Right ventricle myocardium superior (tissue), 1 donor: ENCODE measurements at places on chromosomes 12 and 14. TPM values are rescaled to one million over a fixed set of nuclear protein-coding genes. Genes with fewer than 3 reads are reported as not detected.

DNA sequence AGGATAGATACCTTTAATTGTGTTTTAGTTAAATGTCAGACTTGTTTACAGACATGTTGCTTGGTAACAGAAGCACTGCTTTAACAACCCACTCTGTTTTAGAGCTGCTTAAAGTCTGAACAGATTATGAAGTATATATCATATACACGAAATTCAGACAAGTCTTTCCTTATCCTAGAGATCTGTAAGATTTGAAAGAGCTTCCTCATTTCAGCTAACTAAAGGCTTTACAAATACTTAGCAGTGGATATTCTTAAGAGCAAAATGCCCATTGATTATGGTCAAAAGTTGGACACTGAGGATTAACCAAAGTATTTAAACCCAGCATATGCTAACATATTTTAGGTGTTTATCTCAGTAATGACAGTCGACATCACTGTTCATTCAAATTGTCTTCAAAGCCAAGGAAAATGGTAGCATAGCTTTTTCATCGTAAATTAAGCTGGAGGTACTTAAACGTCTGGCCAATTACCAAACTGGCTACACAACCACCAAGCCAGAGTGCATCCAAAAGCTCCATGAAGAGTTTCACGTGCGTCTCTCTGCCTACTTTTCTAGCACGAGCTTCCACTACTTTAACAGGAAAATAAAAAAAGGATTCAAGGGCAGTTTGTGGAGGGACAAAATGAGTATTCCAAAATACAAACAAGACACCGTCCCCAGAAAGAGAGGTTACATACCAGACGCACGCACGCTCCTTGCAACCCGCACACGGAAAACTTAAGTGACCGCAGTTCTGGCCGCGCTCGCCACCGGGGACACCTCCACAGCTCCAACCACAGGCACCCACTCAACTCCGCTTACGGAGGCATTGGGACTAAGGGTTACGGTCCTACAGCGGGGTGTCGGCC lies 565 bp downstream of the CEP83 start:
- no peak for DNase-seq

OR4E2 gene
- total RNA-seq: not detected

- DNase-seq: no peak
Observed at GRCh38 chr14:91893669-91894068, 26.3 kb upstream of the TC2N start.

LALBA gene
- total RNA-seq: not detected

C14orf132 gene
- total RNA-seq: 2.4 TPM

GRCh38 chr14:36238666-36239363 lies 62.3 kb upstream of the PTCSC3 start:
- DNase-seq: no peak

DNA sequence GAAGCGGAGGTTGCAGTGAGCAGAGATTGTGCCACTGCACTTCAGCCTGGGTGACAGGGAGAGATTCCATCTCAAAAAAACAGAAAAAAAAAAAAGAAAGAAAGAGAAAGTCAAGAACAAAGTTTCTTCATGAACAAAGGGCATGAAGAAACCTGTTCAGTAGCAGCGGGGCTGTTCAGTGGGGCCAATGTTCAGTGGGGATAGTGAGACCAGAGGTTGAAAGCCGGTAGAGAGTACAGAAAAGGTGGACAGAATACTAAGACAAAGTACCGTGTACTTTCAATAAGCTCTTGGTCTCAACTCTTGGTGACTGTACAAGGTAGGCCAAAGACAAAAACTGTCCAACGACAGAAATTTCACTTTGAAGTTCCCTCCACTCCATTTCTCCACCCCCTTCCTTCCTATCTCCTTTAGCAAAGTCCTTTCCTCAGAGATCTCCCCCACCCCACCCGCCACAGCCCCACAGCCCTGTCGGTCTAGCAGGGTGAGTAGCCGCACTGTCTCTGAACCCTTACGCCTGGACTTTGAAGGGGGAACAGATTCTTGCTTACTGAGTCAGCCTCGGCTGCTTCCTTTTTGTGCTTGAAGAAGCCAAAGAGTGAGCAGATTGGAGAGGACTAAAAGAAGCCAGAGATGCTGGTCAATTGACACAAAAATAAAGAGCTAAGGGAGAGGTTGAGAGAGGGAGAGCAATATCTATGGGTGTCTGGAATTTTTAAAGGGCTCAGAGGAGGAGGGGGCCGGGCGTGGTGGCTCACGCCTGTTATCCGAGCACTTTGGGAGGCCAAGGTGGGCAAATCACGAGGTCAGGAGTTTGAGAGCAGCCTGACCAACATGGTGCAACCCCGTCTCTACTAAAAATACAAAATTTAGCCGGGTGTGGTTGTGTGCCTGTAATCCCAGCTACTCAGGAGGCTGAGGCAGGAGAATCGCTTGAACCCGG lies 44.2 kb upstream of the FOS start:
- peak; percentile 65 for DNase-seq

DNA sequence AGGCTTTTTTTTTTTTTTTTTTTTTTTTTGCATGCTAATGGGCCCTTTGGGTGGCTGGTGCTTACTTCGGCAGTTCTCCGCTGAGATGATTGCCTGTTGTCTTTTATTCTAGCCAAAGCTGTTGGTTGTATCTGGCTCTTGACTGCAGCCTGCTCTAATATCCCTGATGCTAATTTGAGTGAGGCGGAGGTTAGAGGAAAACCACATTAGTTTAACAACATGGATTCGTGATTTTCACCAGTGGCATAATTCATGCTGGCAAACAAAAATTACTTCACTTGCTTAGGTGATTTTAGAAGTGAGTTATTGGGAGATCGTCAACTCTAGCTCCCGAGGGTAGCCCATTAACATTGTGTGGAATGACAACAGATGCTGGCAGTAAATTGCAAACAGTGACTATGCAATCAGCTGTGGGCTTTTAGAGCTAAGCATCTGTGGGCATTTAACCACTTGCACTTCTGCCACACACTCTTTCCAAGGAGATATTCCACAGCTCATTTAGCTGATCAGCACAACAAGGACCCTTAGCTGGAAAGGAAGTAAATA lies 97.6 kb upstream of the ZDHHC17 start:
- DNase-seq: no peak

UBE2N gene
- total RNA-seq: 77.3 TPM

GRCh38 chr12:122422730-122423257 lies 325 bp upstream of the CLIP1 start:
- DNase-seq: no peak

- no peak for DNase-seq
Observed at GRCh38 chr14:88823968-88824313, 510 bp upstream of the TTC8 start.

LRRC23 gene
- total RNA-seq: 8.2 TPM

DNA sequence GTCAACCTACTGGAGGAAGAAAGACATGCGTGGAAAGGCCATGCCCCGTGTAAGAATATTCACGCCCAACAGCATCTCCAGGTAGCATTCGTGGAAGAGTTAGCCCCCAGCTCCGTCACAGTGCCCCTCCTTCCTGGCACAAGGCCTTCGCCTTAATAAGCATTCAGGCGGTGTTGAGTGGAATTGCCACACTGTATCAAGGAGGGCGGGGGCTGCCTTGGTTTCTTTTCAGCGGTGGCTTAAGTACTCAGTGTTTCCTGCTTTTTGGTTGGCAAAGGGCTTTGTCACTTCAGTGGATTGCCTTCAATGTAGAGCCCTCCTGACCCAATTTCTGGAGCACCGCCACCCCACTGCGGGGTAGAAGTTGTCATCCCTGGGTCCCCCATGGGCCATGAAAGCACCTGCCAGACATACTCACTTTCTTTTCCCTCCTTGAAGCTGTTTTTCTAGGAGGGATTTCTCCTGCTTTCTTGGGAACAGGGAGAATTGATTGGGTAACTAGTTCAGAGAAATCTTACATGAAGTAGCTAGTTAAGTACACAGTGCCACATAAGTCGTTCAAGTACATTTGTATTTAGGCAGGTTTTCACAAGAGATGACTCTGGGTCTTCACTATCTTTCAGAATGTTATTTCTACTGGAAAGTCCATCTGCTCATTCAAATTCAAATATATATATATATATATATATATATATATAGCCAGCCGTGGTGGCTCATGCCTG lies 65.5 kb upstream of the STON2 start:
- DNase-seq: no peak

DNA sequence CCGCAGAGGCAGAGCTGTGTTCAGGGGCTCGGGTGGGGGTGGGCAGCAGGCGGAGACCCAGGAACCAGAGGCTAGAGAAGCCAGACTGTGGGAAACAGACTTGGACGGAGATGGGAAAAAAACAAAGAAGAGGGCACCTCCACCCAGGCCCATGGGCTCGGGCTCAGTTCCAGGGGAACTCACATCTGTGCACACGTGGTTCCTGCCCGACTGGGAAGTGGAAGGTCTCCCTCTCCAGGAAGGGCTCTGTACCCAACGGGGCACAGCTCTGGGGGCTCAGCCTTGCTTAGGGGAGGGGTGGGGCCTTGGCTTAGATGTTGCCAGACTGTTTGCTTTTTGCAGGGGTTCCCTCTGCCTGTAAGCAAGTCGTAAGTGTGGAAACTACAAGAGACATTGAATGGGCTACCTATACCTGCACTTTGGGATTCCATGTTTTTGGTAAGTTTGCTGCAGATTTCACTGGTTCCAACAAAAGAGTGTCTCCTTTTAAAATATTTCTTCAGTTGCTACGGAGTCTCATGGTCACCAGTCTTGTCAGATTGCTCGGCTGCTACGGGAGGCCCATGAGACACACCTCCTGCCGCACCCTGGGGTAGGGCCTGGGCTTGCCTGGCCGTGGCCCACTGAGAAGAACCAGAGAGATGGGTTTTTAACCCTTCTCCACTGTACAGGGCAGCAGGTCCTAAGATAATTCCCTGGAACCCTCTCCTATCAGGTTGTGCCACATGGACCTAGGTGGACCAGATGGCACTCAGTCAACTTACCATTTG lies 127.6 kb upstream of the EVL start:
- DNase-seq: no peak

GRCh38 chr12:81863406-81863805 lies 104.3 kb upstream of the PPFIA2 start:
- no peak for DNase-seq

- DNase-seq: no peak
Observed at GRCh38 chr12:108099778-108100489, 29.2 kb upstream of the WSCD2 start.

VDR gene
- total RNA-seq: 0.11 TPM

- DNase-seq: no peak
Observed at GRCh38 chr12:132458846-132459641, 30.9 kb upstream of the FBRSL1 start.

PRR4 gene
- 1.1 TPM for total RNA-seq

DNA sequence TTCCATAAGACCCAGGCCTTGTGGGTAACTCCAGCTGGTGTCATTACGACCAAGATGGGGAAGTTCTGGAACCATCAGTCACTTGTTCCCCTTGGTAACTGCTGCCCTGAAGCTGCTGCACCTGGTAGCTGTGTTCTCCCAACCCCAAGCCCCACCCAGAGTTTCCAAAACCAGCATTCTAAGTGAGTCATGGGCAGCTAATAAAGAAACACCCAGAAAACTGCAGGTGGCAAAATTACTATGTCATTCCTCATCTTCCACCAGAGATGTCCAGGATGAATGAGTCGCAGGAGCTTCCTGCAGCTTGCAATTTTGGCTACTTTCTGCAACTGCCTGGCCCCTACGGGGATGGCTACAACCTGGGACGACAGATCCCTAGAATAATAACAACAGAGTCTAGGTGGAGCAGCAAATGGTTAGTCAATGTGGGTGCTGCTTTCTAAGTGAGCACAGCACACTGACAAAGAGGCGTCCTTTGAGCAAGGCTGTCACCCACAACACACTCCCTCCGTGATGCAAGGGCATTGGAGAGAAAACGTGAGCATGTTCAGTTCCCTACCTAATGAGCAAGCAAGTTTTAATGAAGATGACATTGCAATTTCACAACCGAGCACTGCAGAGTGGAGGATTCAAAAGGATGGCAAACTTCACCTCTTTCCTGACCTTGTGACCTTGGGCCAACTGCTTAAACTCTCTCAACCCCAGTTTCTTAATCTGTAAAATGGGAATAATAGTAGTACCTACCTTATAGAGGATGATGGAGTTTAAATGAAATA lies 301.4 kb upstream of the NOS1 start:
- DNase-seq: no peak

DNA sequence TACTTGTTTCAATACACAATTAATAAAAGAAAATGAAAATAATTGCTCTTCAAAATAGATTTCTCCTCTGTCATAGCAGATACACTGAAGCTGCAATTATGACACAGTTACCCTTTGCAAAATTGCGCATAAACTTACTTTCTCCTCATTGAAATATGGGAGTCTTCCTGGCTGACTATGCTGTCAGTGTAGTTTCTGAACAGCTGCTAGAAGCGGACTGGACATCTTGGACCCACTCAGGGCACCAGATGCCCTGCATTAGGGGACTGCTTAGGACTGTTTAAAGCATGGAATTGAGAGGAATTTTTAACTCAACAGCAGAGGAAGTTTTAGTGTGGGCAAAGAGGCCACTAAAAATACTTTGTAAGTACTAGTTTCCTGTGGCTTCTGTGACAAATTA lies 454.9 kb downstream of the ATP23 start:
- DNase-seq: no peak

DNA sequence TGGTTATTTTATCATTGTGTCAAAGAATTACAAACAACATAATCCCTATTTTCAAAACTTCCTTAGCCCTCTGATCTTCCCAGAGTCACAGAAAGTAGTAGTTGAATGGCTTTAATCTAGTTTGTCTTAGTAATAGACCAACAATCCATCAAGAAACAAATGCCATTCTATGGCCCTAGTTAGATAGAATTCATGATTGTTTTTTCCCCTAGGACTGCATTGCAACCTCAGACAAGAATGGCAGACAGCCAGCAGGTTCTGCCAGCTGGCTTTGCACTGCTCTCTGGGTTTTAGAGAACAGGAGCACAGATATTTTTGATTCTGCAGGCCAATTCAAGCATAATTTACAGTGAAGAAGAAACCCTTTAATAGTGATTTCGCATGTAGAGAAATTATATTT lies 33.8 kb downstream of the SYT1 start:
- peak; percentile 74 for DNase-seq

GRCh38 chr14:49971156-49972130 lies 78.6 kb downstream of the ARF6 start:
- DNase-seq: no peak

- DNase-seq: no peak
Observed at GRCh38 chr12:6181583-6182278, 18.5 kb upstream of the CD9 start.

- no peak for DNase-seq
Observed at GRCh38 chr12:114018669-114019068, 52.5 kb upstream of the RBM19 start.

KRT77 gene
- total RNA-seq: not detected

- no peak for DNase-seq
Observed at GRCh38 chr14:23013054-23013748, 3.3 kb upstream of the C14orf93 start.

- no peak for DNase-seq
Observed at GRCh38 chr12:11734580-11735180, 85.2 kb downstream of the ETV6 start.
